ENCODE measurements at places on chromosomes 7 and 10.
A peak's percentile ranks its signal among the peaks of the same experiment; 100 is the strongest.

- no peak for DNase-seq
Measured at GRCh38 chr7:30799976-30800661, 28.9 kb downstream of the MINDY4 start.

DNA sequence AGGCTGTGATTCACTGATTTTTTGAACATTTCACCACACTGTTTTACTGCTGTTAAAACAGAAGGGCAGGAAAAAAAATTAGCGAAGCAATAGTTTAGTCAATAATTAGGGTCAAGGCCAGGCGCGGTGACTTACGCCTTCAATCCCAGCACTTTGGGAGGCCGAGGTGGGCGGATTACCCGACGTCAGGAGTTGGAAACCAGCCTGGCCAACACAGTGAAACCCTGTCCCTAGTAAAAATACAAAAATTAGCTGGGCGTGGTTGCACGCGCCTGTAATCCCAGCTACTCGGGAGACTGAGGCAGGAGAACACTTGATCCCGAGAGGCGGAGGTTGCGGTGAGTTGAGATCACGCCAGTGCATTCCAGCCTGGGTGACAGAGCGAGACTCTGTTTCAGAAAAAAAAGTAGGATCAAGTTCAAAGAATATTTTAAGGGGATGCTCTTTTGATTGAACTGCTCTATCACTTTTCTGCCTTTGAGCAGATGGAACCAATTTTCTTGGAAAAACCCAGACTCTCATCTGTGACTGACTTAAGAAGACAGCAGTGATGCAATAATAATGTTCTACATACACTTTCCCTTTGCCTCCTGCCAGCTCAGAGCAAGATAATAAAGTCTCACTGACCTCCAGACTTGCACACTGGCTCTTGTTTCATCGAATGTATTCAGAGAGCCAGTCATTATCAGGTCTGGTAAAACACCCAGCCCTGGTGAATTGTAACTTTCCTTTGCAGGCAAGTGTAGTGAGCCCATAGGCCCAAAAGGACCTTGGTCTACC, 1.6 kb upstream of the PPA1 start:
- DNase-seq: no peak

DNA sequence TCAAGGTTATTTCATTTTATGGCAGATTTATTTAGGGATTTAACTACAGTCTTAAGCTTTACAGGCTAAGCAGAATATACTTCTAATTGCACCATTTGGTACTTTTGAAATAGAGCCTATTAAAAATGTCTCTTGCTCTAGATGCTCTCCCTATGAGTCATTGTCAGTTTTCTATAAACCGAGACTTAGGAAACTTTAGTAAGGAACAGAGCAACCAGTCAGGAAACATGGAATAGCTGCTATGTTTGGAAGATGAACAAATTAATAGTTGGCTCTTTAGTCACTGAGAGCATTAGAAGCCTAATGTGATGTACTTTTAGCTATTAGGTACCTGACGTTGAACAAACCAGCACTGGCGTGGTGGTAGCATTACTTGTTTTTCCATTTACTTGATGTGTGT, 35.3 kb downstream of the INPP5F start:
- no peak for DNase-seq

- peak; percentile 100 for DNase-seq
Measured at GRCh38 chr7:101126651-101127459, at the start of gene SERPINE1. Gene SERPINE1 (plus strand): TSS chr7:101127104. CDS start chr7:101128394, 1,290 bp downstream.

- no peak for DNase-seq
Measured at GRCh38 chr7:129386506-129386905, 47.7 kb upstream of the STRIP2 start.

- DNase-seq: no peak
Measured at GRCh38 chr10:36669615-36670352, 455.6 kb upstream of the ANKRD30A start.

DNA sequence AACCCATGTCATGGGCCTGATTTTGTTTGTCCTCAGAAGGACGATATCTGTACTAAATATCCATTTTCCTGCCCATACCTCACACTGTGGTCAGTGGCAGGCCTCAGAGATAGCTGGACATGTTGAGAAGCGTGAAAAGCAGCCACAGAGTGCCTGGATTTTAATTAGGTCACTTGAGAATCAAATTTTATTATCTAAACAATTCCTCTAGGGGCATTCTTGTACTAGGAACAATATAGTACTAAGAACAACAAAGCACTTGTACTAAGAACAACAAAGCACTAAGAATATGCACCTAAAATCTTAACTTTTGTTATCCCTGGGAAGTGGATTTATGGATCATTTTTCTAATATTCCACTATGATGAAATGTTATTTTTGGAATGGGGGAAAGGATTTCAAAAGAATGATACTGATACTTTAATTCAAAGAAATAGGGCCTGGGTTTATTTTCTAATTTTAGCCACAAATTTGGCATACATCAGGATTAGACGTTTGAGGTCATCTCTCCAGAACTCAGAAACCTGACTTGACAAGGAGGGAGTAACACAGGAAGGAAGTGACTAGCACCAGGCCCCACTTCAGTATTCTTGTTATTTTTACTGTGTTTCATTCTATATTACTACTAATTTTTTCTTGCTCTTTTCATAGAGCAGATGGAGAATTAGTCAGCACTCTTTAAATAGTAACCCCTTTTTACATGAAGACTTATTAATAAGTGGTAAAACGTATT, 112.2 kb downstream of the EXOC4 start:
- DNase-seq: no peak

DNA sequence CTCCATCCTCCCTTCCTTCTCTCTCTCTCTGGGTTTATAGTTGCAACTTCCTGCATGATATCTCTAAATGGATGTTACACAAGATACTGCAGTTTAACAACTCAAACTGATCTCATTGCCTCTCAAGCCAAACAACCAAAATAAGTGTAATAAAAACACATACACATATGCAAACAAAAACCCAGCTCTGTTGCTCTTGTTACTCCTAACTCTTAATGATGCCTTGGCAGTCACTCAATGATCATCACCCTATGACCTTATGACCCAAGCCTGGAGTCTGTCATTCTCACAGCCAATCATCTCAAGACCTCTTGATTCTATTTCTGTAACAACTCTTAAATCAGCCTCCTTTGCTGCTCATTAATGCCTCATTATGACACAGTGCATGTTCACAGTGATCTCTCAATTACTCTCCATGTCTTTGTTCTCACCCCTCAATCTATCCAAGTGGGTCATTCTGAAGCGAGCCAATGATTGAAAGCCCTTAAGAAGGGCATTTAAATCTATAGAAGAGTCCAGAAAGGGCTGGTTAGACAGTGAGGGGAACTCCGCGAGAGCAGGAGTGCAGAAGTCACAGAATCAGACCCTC, 210.9 kb downstream of the INHBA start:
- no peak for DNase-seq

DNA sequence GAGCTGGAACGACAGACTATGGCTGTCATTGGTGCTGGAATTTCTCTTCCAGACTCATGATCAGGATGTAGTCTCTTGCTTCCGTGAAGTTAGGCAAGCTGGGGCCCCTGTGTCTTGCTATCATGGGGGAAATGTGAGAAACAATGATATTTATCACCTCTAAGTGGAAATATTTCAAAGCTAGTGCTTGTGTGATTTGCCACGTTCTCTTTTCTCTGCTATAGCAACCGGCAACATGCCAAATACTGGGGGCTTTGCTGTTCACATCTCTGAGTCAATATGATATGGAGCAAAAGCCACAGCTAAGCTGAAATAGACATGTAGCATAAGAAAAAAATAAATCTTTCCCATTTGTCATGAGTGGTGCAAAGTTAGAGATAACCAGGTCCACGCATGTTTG, 668.2 kb upstream of the IGFBP3 start:
- DNase-seq: no peak

- DNase-seq: no peak
Measured at GRCh38 chr10:58651040-58651439, 138.4 kb downstream of the BICC1 start.

DNA sequence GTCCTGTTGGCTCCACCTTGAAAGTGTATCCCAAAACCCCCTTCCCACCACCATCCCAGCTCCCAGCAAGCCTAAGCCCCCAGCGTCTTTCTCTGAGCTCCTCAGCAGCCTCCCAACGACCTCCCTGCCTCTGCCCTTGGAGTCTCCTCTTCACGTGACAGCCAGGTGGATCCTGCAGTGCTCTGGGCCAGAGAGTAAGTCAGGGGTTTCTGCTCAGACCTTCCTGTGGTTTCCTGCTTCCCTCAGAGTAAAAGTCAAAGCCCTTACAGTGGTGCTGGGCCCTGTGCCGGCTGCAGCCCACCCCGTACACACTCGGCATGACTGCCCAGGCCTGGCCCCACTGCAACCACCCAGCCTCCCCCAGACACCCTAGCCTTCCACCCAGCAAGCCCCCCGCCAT, 51.9 kb downstream of the OAT start:
- no peak for DNase-seq

GRCh38 chr10:132559538-132559937, 22.0 kb downstream of the INPP5A start:
- no peak for DNase-seq
